IMR-90 (cell line): ENCODE measurements at places on chromosomes 5 and 9.

DNA sequence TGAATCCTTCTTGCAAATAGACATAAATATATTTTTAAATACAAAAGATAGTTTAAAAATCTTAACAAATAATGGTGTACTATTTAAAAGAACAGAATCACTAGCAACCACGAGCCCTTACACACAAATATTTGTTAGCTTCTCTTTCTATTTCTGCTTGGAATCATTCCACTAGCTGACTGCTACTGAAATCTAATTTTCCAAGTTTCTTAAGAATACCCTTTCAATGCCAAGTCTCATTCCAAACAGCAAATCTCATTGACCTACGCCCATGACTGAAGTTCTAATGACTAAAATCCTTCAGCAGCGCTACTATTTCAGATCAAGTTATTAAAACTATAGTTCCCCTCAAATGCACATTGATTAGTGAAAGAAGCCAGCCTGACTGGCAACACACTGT is 13.2 kb upstream of the PPP1R2B start:
- no peak for DNase-seq

DNA sequence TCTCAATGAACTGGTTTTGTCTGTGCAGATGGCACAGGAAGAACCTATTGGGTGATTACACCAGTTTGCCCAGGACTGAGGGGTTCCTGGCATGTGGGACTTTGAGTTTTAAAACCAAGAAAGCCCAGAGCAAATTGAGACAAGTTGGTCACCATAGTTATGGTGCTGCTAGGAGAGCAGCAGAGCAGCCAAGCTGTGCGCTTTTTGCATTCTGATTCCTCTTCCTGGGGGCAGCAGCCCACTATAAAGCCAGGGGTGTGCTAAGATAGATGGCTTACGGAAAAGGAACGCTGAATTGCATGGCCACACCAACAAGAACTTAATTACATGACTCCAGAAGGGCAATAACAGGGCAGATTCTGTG is 49.7 kb downstream of the TIMD4 start:
- DNase-seq: no peak

GRCh38 chr5:58803056-58803455 is 220.2 kb downstream of the RAB3C start:
- DNase-seq: no peak

- DNase-seq: no peak
Observed at GRCh38 chr9:122356627-122357026, 14.2 kb upstream of the PTGS1 start.

DNA sequence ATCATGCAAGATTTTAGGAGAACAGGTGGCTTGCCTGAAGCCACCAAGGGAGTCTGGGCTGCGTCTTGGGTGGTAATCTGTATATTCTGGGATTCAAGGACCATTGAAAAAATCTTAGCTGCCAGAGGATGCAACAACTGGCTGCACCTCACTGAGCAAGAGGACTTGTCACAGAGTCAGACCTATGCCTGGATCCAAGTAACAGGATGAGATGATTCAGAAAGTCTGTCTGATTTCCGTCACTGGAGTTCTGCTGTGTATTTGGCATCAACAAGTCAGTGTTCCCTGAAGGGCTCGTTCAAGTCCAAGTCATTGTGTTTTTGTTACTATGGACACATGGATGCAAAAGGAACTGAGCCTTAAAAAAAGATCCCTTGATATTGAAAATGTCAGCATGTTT is 37.8 kb upstream of the CARTPT start:
- DNase-seq: no peak
